ENCODE measurements at places on chromosomes 1 and 21.
A peak's percentile ranks its signal among the peaks of the same experiment; 100 is the strongest.

DNA sequence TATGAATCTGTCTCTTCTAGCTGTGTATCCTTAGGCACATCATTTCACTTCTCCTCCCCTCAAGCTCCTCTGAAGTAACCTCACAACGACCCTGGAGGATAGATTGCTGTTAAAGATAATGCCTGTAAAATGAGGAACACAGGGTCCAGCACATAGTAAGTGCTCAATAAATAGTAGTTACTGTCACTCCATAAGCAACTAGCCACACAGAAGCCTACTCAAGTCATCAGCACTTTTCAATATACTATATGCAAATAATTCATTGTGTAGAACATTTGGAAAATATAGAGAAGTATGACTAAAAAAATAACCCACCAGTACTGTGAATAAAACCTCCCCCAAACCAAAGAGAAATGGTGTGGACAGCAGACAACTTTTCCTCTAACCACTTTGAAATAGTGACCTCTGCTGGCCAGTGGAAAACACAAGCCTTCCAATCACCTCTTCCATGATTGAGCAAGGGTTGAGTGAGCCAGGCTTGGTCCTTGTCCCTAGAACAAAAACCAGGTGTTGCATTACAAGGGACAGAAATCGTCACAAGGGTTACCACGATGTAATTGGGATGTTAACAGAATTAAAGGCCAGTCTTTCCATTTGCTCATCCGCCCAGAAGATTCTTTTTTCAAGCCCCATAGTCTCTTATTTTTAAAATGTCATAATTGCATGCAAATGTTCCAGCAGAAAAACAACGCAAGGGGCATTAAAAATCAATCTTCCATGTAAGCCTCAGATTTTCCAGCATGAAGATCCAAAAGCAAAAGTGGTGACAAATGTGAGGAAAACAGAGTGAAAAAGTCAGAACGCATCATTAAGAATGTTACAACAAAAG, 15.7 kb upstream of the GLIS1 start:
- DNase-seq: peak; percentile 56

DNA sequence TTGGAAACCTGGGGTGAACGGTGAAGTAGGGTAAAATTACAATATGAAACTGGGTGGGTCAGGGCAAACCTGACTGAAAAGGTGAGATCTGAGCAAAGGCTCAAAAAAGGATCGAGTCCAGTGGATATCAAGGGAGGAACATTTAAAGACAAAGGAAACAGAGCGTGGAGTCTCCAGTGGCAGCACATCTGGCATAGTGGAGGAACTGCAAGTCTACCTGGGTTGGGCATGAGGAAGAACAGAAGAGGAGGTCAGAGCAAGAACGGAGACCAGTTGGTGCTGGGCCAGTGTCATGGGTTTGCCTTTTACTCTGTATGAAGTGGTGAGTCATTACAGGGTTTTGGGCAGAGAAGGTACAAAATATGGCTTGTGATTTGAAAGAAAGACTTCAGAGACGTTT, 163.7 kb downstream of the NTPCR start:
- DNase-seq: no peak

- DNase-seq: peak; percentile 50
These were observed at the start of gene PLEKHO1 for GRCh38 chr1:150149271-150150132. Gene PLEKHO1 (plus strand): TSS chr1:150149916. CDS start chr1:150150258, 342 bp downstream.

DNA sequence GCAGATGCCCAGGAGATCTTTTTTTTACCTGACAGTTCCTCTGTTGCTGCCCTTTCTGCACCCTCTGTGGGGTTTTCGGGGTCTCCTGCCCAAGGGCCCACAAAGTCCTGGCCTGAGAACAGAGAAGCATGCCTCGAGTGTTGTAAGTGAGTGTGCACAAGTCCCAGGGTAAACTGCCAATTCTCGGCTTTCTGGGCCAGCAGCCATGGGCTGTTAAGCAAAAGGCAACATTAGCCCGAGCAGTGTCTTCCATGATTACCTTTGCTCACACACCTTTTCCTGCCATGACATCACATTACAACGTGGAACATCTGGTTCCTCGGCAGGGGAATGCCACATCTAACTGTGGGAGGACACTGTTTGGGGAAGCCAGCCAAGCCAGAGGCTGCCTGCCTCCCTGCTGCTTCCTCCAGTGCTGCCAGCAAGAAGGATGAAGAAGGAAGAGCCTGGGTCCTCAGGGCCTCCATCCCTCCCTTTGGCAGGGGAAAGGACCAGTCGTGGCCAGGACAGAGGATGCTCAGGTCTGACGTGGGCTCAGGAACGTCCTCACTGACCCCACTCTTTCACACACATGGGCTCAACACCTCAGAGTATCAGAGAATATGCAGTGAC, 485.9 kb downstream of the OMA1 start:
- no peak for DNase-seq

DNA sequence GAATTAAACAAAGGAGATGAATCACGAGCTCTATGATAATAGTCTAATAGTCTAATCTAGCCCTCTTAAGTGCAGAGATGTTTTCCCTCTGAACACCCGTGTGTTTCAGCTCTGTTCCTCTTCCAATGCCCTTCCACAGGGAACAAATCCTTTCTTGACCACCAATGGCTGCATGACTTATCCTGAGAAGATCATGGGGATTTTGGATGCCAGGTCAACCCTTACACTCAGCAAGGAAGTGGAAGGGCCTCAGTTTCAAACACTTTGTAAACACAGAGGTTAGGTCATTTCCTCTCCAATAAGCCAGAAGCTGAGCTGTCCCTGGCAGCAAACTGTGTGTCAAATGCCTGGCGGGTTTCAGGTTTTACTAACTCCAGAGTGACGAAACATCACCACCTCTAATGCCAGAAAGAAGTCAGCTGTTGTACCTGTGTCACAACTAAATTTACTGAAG, 200.0 kb downstream of the GABPA start:
- DNase-seq: no peak

- no peak for DNase-seq
These were observed 75.2 kb downstream of the MPZL1 start for GRCh38 chr1:167797015-167797414.

DNA sequence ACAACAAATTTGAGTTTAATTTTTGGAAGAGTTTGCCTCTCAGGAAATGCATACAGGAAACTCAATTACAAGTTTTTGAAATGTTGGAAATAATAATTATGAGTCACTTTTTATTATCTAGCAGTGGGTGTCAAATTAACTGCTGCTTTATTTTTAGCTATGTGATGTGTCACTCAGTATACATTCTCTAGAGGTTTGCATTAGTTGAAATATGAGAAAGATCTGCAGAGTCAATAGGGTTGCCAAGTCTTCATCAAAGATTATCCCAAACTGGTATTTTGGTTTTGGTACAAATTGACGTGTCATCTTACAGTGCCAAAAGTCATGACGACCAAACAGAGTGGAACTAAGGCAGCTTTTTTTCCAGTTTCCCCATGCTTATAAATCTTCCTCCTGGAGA, 54.3 kb upstream of the DIPK1A start:
- DNase-seq: peak; percentile 79

DNA sequence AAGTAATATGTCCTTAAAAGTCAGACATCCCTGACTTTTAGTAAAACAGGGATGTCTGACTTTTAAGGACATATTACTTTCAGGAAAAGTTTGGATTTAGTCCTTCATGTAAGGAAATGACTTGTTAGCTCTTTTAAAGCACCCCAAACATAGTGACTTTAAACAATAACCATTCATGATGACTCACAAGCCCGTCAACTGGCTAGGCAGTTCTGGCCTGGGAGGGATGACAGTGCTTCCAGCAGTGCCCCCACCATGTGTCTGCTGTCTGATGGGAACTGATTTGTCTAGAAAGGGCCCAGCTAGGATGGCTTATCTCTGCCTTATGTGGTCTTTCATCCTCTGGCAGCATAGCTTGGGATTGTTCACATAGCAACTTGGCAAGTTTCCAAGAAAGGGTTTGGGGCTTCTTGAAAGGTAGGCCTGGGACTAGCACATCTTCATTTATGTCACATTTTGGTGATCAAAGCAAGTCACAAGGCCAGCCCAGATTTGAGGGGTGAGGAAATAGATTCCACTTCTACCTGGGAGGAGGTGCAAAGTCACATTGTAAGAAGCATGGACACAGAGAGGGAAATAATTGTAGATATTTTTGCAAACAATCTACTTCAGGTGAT, 143.5 kb downstream of the C1orf94 start:
- no peak for DNase-seq

DNA sequence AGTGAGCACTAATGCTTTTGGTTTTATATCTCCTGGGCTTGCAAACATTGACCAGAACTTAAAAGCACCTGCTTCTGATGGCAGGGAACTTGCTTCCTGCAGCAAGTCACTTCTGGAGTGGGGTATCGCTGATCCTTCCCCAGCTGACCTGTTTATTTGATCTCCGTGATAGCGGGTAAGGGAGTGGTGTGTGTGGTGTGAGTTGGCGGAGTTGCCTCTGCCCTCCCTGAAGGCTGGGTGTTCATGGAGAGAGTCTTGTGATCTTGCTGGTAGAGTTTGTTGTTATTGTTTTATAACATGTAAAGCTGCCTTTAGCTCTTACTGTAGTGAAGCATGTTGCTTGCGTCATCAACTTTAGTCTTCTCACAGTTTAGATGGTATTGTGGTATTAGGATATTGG, 3.9 kb downstream of the MFN2 start:
- no peak for DNase-seq

GRCh38 chr21:33327326-33327725, 2.6 kb downstream of the IFNAR1 start:
- DNase-seq: no peak

- DNase-seq: no peak
These were observed 50.0 kb downstream of the LACTBL1 start for GRCh38 chr1:22922640-22923039.

DNA sequence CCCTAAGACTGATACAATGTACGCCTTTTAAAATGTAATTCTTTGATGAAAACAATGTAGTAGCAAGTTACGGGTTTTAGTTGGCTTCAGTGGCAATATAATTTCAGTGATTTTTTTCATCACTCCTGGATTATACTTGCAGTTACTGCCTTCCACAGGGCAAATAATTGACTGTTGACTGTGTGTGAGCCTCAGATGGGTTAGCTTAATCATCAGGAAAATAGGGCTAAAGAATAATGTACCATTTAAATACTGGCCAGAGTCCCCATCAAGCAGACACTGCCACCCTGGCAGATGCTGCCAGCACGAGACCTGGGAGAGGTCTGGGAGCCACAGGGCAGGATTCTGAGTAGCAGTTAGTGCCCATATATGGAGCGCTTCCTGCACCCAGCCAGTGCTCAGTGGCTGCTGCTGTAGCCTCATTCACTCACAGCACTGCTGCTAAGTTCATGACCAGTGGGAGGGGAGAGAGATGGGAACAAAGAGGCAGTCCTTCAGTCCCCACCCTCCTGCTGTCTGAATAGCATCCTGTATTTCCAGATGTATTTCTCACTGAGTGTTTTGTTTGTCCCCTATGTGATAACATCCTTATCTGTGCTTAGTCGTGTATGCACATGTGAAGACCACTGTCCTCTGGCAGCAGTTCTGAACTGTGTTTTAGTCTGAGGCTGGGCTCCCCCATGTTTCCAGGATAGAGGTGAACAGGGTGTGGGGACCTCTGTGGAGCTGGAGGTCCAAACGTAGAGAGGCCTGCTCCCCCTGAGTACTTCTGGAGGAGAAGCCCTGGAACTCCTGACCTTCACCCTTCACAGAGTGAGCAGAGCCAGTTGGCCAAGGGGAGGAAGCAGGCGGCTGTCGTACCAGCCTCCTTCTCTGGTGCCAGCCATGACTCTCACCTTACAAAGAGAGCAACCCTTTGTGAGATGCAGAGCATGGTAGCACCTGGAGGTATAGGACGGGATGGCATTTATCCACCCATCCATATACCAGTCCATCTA, 80.4 kb downstream of the ADARB1 start:
- DNase-seq: no peak

DNA sequence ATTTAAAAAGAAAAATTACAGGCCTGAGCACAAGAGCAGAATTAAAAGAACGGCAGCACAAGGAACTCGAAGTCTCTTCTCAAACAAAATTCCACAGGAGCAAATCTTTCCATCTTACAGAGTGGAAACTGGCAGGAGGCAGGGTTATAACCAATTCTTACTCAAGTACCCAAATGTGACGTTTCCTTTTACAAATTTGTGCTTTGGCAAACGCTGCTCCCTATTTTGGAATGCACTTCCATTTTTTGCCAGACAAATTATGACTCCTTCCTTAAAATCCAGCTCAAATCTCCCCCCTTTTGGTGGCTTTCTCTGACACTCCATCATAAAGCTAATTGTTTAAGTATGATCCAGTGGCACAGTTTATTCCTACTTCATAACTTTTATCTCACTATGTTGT, 7.8 kb downstream of the ERI3 start:
- no peak for DNase-seq

- no peak for DNase-seq
These were observed 537.5 kb downstream of the LTN1 start for GRCh38 chr21:28455253-28455600.

DNA sequence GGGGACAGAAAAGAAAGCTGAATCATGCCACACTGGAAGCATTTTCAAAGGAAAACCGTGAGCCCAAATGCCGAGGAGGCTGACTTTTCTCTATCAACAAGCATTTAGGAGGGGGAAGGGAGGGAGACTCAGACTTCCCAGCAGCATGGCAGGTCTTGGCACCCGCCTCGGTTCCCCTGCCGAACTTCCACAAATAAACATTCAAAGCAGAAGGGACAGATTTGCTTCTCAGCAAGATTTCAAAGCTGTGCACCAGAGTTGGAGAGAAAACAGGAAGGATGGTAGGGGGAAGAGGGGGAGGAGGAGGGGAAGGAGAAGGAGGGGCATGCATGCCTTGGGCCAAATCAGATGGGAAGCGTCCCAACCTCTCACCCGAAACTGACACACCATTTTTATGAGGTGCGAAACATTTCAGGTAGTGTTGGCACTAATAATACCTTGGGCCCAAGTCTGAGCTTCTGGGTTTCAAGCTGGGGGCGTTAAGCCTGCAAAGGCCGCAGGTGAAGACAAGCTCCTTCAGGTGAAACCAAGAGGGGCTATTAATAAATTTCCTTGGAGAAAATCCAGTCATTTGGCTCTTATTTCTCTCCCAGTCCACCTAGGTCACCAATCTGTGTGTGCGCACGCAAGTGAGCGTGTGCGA, 26.4 kb downstream of the ABCA4 start:
- peak; percentile 17 for DNase-seq

- no peak for DNase-seq
These were observed 55.9 kb downstream of the ITPKB start for GRCh38 chr1:226682871-226683814.

DNA sequence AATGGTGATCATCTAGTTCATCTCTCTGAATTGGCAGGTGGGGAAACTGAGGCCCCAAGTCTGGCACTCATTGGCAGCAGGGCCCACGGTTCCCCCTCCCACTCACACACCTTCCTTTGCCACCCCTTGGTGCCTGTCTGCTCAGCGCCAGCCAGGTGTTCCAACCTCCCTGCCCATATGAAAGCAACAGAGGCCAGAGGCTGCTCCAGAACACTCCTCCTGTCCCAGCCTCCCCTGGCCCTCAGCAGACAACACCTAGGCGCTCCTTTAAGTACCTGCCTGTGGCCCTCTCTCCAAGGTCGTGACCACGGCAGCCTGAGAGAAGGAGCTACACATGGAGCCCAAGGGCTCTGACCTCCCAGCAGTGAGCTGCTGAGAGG, 362.3 kb upstream of the VAMP3 start:
- DNase-seq: no peak

DNA sequence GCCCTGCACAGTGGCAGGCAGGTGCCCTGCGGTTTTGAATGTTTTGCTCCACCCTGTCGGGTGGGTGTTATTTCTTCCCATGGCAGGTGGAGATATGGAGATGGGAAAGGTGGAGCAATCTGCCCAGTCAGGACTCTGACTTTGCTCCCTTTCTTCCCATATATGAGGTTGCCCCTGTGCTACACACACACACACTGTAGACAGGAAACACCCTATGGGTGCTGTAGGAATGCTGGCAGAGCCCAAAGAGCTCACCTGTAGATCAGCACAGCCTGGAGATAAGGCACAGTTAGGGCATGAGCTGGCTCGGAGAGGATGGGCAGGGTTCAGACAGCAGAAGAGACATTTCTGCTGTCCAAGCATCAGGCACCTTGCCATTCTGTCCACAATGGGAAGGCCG, 246.0 kb upstream of the AJAP1 start:
- no peak for DNase-seq

Data from NCI-H446 treated with DMSO at 0.1 percent for 48 hours (cell line).